ENCODE measurements at places on chromosomes 2 and 18.

GRCh38 chr2:113127646-113128570 is 510 bp downstream of the IL1RN start:
- DNase-seq = no peak

DNA sequence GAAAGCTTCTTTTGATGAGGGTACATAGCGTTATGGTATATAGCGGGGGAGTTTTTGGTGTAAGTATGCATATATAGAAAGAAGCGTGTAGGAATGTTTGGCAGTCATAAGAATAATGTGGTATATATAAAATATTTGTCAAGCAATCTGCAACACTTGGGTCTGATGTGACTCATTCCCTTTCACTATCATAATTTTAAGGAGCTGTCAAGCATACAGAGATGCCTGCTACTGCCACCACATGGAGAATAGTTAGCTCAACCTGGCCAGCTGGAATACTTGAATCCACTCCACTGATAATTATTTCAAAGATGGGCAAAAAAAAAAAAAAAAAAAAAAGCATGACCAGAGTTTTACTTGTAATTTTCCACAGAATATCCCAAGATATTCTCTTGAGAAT is 559.8 kb upstream of the REG3G start:
- no peak for DNase-seq

- DNase-seq = peak; percentile 15
Observed at GRCh38 chr2:46683541-46683940, 204.2 kb downstream of the TMEM247 start.

DNA sequence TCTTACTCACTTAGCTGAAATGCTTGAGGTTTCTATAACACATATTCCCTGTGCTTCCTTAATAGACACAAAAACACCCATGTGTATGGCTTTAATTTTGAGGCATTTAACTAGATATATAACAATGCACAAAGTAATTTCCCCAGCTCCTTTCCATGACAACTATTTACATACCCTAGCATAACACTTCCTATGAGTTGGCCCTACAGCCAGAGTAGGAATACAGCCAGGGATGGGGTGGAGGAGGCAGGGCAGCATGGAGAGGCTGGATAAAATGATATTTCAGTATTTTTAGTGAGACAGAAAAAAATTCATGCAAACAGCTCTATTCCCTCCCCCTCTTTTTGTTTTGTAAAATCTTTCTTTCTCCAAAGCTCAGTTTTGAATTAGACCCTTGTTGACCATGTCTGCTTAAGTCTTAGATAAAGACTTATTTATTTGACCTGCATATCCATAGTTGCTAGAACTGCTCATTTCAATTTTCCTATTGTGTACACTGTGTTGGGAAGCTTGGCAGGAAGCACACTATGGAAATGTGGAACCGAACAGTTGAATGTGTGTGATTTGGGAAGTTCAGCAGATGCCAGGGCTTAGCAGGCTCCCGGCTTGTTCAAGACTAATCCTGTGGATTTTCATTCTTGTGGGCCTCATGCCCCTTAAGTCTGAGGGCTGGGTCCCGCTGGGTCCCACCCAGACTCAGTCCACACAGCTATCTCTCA is 11.2 kb upstream of the B3GNT2 start:
- no peak for DNase-seq

GRCh38 chr2:220043155-220043989 is 415.9 kb downstream of the SLC4A3 start:
- DNase-seq = no peak

DNA sequence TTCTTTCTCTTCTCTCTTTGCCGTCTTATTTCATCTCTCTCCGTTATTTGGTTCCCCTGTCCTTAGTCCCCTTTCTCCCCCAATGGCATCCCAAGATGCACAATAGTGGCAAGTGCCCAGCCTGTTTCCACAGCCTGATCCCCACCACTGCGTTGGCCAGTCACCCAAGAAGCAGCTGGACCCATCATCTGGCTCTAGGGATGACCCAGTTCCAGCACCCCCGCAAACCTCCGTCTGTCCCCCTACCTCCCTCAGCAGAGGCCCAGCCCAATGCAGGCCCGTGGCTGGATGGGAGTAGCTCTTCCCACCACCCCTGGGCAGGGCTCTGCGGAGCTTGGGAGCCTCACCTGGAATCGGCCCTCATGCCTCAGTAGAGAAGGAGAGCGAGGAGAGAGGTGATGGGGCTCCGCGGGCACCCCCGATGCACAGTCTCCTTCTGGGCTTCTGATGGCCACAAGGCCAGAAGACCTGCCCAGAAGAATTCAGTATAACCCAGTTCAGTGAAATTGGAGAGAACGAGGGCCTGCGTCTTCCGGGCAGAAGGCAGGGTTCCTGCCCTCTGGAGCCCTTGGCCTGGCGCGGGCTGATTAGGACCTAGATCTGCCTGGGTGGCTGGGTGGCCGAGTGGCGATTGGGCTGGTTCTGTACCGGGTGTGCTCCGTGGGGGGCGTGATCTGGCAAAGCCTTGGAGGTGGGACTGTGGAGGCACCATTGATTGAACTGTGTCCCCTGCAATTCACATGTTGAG is 50.9 kb downstream of the RRM2 start:
- DNase-seq = no peak

DNA sequence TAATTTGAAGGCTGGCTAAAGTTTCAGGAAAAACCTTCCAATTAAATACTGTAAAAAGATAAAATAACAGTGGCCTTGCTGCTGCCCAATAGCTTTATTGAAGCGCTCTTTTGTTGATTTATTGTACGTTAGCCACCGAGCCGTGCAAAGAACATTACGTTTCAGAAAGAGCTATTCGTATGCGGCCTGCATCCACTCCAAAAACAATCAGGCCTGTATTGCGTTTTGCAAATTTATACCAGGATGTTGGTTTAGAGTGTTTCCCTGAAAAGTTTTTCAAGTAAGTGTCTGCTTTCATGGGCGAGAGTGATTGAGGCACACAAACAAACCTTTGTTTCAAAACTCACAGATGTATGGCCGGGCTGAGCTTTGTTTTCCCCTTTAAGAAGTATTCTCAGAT is 257.2 kb upstream of the SALL3 start:
- no peak for DNase-seq

- DNase-seq = peak; percentile 34
Observed at GRCh38 chr2:61658841-61659780, 121.0 kb upstream of the XPO1 start.

DNA sequence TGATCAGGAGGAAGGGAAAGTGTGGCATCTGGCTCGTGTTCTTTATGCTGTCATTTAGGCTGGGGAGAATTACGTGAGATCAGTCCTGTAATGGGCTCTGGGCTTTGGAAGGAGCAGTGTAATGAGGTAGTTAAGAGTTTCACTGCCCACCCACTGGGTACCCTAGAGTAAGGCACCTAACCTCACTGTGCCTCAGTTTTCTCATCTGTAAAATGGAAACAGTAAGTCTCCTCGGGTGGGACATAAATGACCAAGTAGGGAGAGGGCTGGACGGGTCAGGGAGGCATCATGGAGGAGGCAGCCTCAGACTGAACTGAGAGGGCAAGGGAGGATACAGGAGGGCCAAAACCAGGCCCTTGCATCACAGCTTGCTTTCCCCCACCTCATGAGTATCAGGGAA is 97.3 kb upstream of the MCFD2 start:
- no peak for DNase-seq

- no peak for DNase-seq
Observed at GRCh38 chr2:38862476-38862875, 13.3 kb downstream of the DHX57 start.

DNA sequence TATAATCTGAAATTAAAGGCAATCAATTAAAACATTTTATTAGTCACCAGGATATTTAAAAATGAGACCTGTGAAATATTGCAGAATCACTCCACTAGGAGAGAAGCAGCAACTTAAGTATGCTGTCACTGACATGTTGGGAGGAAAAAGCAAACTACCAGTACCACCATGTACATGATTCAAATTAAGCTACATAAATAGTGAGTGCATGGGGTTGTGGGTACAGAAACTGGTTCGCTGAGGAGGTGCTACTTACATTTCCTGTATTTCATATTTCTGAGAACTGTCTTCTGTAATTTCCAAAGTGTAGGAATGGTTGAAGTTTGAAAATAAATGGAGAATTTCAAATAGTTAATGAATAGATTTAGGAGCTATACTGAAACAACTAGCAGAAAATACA is 7.9 kb upstream of the NR4A2 start:
- DNase-seq = no peak

GRCh38 chr2:205115511-205115910 is 566.8 kb upstream of the NRP2 start:
- DNase-seq = no peak

DNA sequence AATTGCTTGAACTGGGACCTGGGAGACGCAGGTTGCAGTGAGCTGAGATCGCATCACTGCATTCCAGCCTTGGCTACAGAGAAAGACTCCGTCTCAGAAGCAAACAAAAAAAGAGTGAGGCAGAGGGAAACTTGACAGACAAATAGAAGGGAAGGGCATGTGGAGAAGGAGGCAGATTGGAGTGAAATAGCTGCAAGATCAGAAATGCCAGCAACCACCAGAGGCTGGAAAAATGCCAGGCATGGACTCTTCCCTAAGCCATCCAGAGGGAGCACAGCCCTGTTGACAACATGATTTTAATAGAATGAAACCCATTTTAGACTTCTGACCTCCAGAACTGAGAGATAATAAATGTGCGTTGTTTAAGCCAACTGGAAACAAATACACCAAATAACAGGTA is 447.2 kb upstream of the SPHKAP start:
- DNase-seq = no peak

DNA sequence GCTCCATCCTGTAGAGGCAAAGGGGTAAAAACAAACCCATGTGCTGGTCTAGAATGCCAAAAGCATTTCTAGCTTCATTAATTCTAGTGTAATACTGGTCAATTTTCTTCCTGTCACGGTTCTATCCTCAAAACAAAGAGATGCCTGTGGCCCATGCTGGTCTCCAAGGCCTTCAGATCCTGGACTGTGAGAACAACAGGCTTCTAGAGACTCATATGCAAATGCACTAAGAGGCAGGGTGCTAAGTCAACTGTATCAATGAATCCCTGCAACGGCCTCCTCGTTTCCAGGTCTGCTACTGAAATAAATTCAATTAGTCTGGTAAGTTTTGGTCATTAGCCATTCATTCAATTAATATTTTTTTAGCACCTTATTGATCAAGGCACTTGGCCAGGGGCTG is 4.0 kb downstream of the IFT172 start:
- DNase-seq = no peak

GRCh38 chr18:62979176-62979575 is 263.8 kb downstream of the PHLPP1 start:
- peak; percentile 38 for DNase-seq

DNA sequence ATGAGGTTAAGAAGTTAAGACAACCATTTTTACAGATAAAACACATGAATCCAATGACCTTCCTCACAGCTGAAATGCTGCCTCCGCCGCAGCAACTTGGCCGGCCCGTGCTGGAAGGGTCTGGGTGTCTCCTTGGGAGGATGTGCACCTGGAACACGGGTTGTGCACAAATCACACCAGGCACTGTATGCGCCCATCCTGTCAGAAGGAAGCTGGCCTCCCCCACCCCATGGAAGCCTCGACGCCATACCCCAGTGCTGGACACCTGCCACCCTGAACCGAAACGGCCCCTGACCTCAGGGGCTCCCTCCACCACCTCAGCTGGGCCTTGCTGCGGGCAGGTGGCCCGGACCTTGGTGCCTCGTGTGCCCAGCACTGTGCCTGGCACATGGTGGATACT is 111.8 kb downstream of the PXDN start:
- DNase-seq = no peak
